ENCODE measurements at places on chromosomes 7 and 10.
A peak's percentile ranks its signal among the peaks of the same experiment; 100 is the strongest.

DNA sequence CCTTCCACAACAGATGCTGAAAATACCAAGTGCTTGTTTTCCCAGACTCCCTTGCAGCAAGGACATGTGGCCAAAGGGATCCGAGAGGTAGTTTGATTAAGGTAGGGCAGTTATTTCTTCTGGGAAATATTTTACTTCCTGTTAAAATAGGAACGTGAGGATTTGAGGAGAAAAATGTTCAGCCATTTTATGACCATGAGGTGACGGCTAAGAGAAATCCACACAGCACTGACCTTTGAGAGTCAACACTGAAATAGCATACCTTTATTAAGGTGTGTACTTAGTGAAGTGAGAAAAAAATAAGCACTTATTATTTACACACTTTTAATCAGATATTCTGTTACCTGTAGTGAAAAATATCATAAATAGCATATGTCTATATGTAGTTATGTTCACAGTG, 133.9 kb downstream of the PPP1R3A start:
- DNase-seq = no peak

DNA sequence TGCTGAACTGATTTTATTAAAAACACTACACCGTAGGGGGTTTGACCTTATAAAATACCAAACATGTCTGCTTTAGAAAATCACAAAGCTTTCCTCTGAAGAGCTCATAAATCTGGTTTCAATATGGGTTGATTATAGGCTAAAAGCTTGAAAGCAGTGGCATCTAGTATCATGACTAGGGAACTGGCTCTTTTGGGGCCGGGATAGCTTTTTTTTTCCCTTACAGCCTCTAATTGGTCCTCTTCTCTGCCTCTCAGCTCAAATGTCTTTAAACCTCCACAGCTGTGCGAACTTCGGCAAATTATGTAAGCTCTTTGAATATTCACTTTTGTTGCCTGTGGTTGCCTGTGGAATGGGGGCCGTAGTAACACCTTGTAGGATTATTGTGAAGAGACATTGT, 8.4 kb downstream of the BAMBI start:
- no peak for DNase-seq

GRCh38 chr7:37390114-37390513, 58.5 kb downstream of the ELMO1 start:
- DNase-seq = no peak

DNA sequence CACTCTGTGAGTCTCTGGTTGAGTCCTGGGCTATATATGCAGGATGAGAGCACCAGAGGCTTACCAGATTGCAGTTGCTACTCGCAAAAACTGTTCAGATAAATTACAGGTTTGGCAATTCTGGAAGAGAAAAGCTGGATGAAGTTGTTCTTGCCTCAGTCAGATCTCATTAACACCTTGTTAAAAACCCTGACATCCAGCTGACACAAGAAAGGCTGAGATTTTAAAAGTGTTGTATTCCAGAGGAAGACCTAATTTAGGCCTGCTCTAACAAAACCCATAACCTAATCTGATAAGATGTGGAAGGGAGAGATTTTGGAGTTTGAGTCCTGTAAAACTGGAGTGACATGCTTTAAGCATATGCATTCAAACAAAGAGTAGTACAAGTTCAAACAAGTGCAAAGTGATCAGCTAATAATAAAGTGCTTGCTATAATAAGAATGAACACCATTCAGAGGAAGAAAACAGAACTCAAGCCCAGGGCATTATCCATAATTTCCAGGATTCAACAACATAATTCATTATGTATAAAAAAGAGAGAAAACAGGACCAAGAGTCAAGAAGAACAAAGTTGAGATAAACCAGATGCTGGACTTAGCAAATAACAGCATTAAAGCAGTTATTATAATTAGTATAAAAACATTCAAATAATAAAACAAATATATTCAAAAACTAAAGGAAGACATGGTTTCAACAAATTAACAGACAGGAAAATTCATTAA, 135.5 kb downstream of the CD36 start:
- no peak for DNase-seq

GRCh38 chr10:77245953-77246352, 391.7 kb downstream of the KCNMA1 start:
- DNase-seq = no peak

GRCh38 chr7:104873401-104873800, 140.6 kb upstream of the KMT2E start:
- DNase-seq = no peak

DNA sequence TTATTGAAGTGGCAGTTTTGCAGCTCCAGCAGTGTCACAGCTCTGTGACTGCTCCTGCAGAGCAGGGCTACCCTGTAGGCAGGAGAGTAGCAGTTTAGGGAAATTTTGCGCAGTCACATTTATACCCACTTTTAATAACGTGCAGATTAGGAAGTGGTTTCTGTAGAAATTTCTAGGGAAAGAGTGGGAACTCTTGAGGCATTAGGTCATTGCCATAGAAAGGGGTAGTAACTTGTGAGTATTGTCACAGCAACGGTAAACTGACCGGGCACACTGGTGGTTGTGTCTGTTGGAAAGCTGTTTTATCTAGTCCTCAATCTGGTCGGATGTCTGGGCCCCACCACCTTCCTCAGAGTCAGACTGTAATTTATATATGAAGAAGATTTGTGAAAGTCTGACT, 51.9 kb downstream of the CDC14C start:
- no peak for DNase-seq

DNA sequence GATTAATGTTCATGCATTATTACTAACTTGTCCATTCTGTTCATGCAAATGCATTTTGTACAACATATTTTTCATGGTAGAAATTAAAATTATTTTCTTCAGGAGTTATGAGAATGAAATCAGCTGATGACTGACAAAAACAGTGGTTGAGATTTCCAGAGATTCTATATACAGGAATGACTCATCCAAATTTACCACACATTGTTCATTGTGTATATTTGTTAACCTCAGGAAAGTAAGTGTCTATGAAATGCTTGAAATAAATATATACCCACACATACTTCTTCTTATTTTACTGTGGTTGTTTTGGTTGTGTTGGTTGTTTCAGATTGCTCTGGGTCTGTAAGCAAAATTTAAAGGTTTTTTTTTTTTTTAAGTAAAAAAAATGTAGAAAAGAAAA, 108.1 kb upstream of the SP8 start:
- no peak for DNase-seq

DNA sequence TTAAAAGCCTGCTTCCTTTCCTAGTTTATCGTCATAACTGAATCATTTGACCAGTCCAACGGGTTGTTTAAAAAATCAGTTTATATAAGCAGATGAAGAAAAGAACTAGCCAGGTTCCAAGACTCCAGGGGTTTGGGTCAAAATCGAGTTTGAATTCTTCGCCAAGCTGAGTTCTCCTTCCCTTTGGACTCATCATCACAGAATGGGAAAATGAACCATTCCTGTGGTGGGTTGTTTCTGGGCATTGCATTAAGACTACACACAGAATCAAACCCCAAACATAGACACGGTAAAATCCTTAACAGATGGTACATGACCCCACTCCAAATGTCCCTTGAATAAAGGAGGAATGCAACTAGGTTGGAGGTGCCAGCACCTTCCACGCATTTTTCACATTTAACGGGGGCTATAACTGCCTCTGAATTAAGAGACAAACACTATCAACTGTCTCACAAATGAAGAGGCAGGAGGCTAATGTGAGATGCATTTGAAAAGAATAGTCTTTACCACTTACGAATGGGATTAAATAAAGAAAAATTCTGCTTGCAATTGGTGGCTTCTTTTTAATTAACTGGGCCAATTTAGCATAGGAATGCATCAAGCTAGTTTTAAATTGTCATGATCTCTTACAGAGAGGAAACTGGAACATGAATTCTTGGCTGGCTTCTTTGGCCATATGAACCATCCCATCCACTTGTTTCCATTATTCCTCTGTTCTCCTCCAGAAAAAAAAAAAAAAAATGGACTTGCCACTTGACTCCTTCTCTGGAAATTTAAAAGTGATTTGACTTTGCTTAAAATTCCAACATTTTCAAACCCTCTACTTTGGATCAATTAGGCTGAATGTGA, 61.1 kb downstream of the CHST15 start:
- DNase-seq = no peak

- DNase-seq = no peak
These were observed 88.4 kb upstream of the LANCL2 start for GRCh38 chr7:55276572-55277295.

- no peak for DNase-seq
These were observed 763.5 kb downstream of the AUTS2 start for GRCh38 chr7:70361821-70362220.

DNA sequence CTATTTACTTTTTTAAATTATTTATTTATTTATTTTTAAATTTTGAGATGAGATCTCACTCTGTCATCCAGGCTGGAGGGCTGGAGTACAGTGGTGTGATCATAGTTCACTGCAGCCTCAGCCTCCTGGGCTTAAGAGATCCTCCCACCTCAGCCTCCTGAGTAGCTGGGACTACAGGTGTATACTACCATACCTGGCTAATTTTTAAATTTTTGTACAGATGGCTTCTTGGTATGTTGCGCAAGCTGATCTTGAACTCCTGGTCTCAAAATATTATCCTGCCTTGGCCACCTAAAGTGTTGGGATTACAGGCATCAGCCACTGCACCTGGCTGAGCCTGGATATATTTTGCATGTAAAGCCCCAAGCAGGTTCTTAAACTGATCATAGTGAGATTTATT, 7.6 kb downstream of the CHST12 start:
- DNase-seq = no peak

DNA sequence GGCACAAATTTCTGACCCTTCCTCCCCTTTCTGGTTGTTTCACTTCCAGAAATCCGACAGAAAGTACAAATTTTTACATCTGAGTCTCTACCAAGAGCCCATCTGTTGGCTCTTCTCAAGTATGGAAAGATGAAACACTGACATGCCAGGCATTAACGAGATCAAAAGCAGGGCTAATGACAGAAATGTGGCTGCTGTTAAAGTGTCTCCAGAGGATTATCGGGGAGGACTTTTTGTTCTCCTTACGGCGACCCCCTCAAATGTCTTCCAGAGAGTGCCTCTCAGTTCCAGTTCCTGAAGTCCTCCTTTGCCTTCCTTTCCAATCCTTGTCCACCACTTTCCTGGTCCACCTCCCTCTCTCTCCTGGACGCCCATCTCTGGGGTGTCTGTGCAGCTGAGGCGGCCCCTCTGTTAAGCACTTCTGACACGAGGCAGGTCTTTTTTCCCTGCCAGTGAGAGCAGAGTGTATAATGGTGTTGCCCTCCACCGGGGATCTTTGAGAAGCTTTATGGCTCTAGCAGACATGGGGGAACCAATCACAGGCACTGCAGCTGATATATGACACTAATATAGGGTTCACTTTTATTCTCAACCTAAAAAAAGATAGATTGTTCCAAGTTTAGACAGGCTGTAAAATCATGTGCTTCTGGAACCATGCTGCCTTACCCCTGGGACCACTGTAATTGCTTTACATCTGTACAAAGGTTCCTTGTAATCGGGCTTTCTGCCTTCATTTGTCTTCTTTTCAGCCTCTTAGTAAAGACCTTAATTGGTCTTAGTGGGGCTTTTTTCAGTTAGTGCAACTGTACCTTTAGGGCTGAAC, 757.1 kb downstream of the AUTS2 start:
- no peak for DNase-seq

- no peak for DNase-seq
These were observed 23.5 kb downstream of the KLHL7 start for GRCh38 chr7:23129036-23129435.

- DNase-seq = peak; percentile 41
These were observed 877 bp upstream of the NOD1 start for GRCh38 chr7:30479202-30480120.

GRCh38 chr10:100829097-100829870, 83.5 kb upstream of the SLF2 start:
- no peak for DNase-seq

- DNase-seq = no peak
These were observed 227.8 kb downstream of the CELF2 start for GRCh38 chr10:11245510-11245909.

- DNase-seq = no peak
These were observed 208.4 kb downstream of the KIF20B start for GRCh38 chr10:89909752-89910151.

DNA sequence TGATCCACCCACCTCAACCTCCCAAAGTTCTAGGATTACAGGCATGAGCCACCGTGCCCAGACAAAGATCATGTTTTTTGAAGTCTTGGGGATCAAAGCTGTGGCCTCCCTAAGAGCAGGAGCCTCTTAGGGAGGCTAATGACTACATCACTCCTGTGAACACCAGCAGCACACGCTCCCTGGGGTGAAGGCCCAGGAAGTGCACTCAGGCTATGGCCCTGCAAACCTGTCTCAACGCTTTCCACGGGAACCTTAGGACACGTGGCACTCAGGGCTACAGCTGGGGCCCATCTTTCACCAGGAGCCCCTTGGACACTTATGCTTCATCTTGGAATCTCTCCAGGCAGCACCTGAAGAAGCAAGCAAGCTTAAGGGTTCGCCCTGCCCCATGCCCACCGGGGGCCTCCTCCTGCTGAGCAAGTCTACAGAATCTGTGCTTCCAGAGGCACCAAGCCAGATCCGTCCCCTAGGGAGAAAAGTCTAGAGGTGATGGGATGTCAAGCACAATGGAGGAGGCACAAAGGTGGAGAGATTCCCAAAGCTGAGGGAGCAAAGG, 18.4 kb downstream of the VSTM4 start:
- DNase-seq = no peak

DNA sequence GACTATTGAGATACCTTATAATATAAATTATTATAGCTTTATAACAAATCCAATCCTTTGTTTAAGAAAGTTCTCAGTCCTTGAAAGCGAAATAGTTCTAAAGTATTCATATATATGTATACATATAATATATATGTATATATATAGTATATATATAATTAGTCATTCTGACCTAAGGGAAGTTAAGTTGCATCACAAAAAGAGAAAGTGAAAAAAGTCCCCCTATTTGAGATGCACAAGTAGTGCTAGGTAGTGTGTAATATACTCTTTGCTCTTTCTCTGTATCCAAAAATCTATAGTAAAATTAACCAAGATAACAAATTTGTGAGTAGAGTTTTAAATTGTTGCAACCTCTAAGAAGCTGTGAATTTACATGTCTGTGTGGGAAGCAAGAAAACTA, 13.3 kb upstream of the IFIT1B start:
- DNase-seq = no peak

DNA sequence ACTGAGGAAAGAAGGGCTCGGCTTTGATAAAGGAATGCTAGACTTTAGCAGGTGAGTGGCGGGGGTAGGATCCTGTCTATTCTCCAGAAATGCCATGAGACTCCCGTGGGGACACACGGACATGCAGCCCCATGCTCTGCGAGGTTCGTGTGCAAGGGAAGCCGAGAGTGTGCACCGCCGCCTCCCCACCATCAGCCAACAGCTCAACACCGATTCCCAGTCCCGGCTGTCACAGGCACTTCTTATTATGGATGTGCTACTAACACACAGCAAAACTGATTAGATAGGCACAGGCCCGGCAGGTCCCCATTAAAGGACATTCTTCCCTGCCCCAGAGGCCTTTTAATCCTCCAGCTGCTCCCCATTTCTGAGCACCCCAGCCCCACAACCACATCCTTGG, 154.4 kb downstream of the PRKAG2 start:
- DNase-seq = no peak

- peak; percentile 84 for DNase-seq
These were observed 104.6 kb upstream of the PPIF start for GRCh38 chr10:79242620-79243152.

GRCh38 chr7:111025006-111025405, 65.9 kb upstream of the LRRN3 start:
- DNase-seq = no peak

Data from fibroblast of skin of back (primary cell).